Activated naive CD8-positive, alpha-beta T cell treated with anti-CD3 and anti-CD28 coated beads for 36 hours (primary cell): ENCODE measurements at places on chromosomes 7 and 10. TPM values are rescaled to one million over a fixed set of nuclear protein-coding genes. Genes with fewer than 3 reads are reported as not detected.

- H3K27ac ChIP-seq = no peak overlapping the region
- H3K27me3 ChIP-seq = peaks cover 5% of the 10 kb centered on the region
- H3K36me3 ChIP-seq = no peaks in the 10 kb centered on the region
- peaks cover 7% of the 10 kb centered on the region for H3K4me1 ChIP-seq
- H3K4me3 ChIP-seq = no peak overlapping the region
These were observed 74.6 kb upstream of the PRSS58 start for GRCh38 chr7:142332421-142332820.

The EVX1 gene
- not detected for total RNA-seq

GRCh38 chr7:158676171-158676840 lies 28.3 kb downstream of the NCAPG2 start:
- no peak for DNase-seq
- H3K4me1 ChIP-seq = peaks cover 7% of the 10 kb centered on the region
- no peak overlapping the region for H3K4me3 ChIP-seq
- no peak overlapping the region for H3K27ac ChIP-seq
- peaks cover 57% of the 10 kb centered on the region for H3K36me3 ChIP-seq
- no peaks in the 10 kb centered on the region for H3K27me3 ChIP-seq

GRCh38 chr7:52547308-52547910 lies 488.0 kb upstream of the POM121L12 start:
- no peak for DNase-seq
- no peaks in the 10 kb centered on the region for H3K4me1 ChIP-seq
- no peaks in the 10 kb centered on the region for H3K36me3 ChIP-seq
- no peaks in the 10 kb centered on the region for H3K27me3 ChIP-seq
- H3K27ac ChIP-seq = no peak overlapping the region

DNA sequence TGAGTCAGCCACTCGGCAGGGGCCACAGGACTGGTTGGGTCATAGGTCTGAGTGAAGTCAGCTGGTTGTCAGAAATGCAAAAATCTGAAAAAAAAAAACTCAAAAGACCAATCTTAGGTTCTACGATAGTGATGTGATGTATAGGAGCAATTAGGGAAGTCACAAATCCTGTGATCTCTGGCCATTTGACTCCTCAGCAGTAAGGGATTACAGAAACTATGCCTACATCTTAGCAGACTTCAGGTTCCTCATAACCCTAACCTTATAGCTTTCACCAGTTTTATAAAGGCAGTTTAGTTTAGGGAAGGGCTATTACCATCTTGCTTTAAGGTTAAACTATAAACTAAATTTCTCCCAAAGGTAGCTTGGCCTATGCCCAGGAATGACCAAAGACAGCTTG lies 163.1 kb upstream of the HGF start:
- no peaks in the 10 kb centered on the region for H3K36me3 ChIP-seq
- no peaks in the 10 kb centered on the region for H3K4me1 ChIP-seq
- no peak for DNase-seq

The PNLIPRP1 gene
- not detected for total RNA-seq

- peaks cover 3% of the 10 kb centered on the region for H3K36me3 ChIP-seq
- DNase-seq = no peak
- no peaks in the 10 kb centered on the region for H3K27me3 ChIP-seq
These were observed 351 bp downstream of the CAMK1D start for GRCh38 chr10:12349629-12350166.

DNA sequence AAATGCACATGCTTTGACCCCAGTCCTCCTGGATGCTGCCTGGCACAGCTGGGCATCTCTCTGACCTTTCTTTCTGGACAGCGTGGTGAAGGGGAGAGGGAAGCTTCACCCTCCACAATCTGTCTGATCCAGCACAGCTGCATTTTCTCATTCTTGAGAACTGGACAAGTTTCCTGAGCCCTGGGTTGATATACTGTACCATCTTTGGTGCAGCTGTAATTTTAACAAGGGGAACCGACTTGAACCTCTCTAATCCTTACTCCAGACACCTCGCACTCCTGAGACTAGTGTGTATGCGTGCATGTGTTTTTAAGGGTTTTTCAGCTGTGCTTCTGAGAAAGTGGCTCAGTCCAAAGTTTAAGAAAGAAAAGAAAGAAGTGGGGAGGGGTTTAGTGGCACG lies 655.7 kb downstream of the INHBA start:
- no peak overlapping the region for H3K4me3 ChIP-seq

GRCh38 chr10:75772153-75772887 lies 340.9 kb downstream of the LRMDA start:
- peak overlapping the region; percentile 72 for H3K4me3 ChIP-seq
- H3K27me3 ChIP-seq = no peaks in the 10 kb centered on the region
- peaks cover 14% of the 10 kb centered on the region for H3K4me1 ChIP-seq
- DNase-seq = no peak

GRCh38 chr10:87850742-87851205 lies 12.6 kb downstream of the KLLN start:
- H3K27me3 ChIP-seq = no peaks in the 10 kb centered on the region
- peak; percentile 31 for DNase-seq
- H3K27ac ChIP-seq = no peak overlapping the region
- peaks cover 4% of the 10 kb centered on the region for H3K4me1 ChIP-seq
- no peak overlapping the region for H3K4me3 ChIP-seq
- no peaks in the 10 kb centered on the region for H3K36me3 ChIP-seq

The AGR3 gene
- total RNA-seq = not detected

- H3K36me3 ChIP-seq = no peaks in the 10 kb centered on the region
- H3K27ac ChIP-seq = no peak overlapping the region
- no peaks in the 10 kb centered on the region for H3K4me1 ChIP-seq
- DNase-seq = no peak
- no peak overlapping the region for H3K4me3 ChIP-seq
These were observed 32.9 kb upstream of the FOXL3 start for GRCh38 chr7:256981-257646.

The THSD7A gene
- not detected for total RNA-seq

DNA sequence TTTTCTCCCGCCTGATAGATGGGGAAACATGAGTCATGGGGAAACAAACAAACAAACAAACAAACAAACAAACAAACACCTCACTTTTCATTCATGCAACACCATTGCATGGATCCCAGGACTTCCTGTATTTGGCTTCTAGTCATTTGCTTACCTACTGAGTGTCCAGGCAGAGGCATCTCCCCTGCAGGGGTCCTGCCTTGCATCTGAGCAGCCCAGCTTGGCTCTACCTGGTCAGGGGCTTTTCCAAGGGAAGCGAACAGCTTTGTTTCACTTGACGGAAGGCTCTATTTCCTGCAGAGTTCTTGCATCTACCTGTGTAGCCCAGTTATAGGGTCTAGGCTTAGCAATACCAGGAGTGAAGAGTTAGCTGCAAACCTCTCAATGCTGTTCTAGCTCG lies 374.2 kb downstream of the GATA3 start:
- no peak overlapping the region for H3K4me3 ChIP-seq
- no peak for DNase-seq
- no peak overlapping the region for H3K27ac ChIP-seq
- no peaks in the 10 kb centered on the region for H3K36me3 ChIP-seq
- H3K27me3 ChIP-seq = no peaks in the 10 kb centered on the region

The KCNMA1 gene
- not detected for total RNA-seq

The MGMT gene
- 23.3 TPM for total RNA-seq

The TMEM229A gene
- not detected for total RNA-seq

The ASIC3 gene
- total RNA-seq = 3.2 TPM

DNA sequence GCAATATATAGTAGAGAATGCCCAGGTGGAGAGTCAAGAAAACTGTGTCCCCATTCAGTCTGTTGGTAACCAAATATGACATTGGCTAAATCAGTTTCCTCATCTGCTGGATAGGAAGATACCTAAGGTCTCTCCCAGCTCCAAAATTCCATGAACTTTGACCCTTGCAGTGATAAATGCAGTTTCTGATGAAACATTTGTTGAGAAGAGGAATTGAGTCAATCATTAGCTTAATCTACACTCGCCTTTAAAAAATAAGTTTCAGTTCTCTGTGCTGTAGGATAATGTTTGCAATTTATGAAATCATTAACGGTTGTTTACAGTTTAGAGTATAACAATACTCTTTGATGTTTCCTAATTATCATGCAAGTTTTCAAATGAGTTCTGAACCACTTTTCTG lies 38.0 kb upstream of the SLC25A13 start:
- no peak for DNase-seq
- no peaks in the 10 kb centered on the region for H3K4me1 ChIP-seq
- H3K27me3 ChIP-seq = peaks cover 3% of the 10 kb centered on the region
- no peak overlapping the region for H3K4me3 ChIP-seq

- no peak overlapping the region for H3K27ac ChIP-seq
- H3K36me3 ChIP-seq = no peaks in the 10 kb centered on the region
- no peaks in the 10 kb centered on the region for H3K4me1 ChIP-seq
These were observed 612.1 kb upstream of the MGMT start for GRCh38 chr10:128854963-128855362.

GRCh38 chr10:120436439-120437112 lies 20.5 kb upstream of the PLPP4 start:
- peaks cover 13% of the 10 kb centered on the region for H3K27me3 ChIP-seq
- H3K4me1 ChIP-seq = peaks cover under 1% of the 10 kb centered on the region
- DNase-seq = no peak
- H3K27ac ChIP-seq = no peak overlapping the region
- no peak overlapping the region for H3K4me3 ChIP-seq

The CHCHD3 gene
- 85.2 TPM for total RNA-seq

GRCh38 chr10:131519723-131520605 lies 208.4 kb upstream of the TCERG1L start:
- no peak for DNase-seq
- peaks cover 8% of the 10 kb centered on the region for H3K27me3 ChIP-seq
- no peak overlapping the region for H3K4me3 ChIP-seq
- H3K4me1 ChIP-seq = no peaks in the 10 kb centered on the region

DNA sequence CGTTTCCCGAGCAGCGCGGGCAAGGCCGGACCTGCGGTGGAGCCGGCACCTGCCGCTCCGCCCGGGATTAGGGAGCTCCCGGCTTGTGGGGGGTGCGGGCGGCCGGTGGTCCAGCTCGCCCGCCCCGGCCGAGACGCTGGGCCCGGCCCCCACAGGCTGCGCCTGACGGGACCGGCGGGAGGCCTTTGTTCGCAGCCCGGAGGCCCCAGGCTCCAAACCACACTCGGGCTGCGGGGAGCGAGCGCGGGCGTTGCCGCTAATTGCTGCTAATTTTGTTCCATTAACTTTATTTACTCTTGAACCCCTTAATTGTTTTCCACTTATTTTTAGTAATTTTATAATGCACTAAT lies 9.6 kb downstream of the UNCX start:
- peaks cover 86% of the 10 kb centered on the region for H3K27me3 ChIP-seq
- no peak overlapping the region for H3K4me3 ChIP-seq
- no peaks in the 10 kb centered on the region for H3K36me3 ChIP-seq
- no peak overlapping the region for H3K27ac ChIP-seq

The ADIRF gene
- not detected for total RNA-seq

GRCh38 chr7:135232720-135233119 lies 918 bp upstream of the STRA8 start:
- H3K27ac ChIP-seq = no peak overlapping the region
- DNase-seq = no peak
- H3K4me1 ChIP-seq = peaks cover 7% of the 10 kb centered on the region
- H3K36me3 ChIP-seq = no peaks in the 10 kb centered on the region

DNA sequence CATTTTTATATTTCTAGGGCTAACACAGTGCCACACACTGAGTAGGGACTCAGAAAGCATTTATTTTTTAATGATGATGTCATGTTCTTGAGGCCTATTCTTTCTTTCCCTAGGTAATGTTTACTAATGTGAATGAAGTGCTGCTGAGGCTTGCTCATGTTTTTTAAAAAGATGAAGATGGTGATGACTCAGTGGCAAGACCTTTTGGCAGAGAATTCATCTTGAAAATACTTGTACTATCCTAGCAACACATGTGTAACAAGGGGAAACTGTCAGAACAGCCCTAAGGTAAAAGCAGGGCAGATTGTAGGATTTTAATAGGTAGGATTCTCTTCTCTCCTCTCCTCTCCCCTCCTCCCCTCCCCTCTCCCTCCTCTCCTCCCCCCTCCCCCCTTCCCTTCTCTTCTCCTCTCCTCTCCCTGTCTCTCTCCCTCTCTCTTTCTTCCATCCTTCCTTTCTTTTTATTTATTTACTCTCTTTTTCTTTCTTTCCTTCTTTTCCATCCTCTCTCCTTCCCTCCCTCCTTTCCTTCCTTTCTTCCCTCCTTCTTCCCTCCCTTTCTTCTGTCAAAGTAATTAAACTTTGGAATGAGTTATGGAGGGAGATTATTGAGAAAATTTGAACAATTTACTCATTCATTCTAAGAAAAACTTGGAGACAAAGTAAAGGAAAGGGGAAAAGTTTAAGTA lies 75.3 kb downstream of the ZNF92 start:
- DNase-seq = no peak
- no peaks in the 10 kb centered on the region for H3K27me3 ChIP-seq
- no peak overlapping the region for H3K4me3 ChIP-seq
- H3K4me1 ChIP-seq = peaks cover 5% of the 10 kb centered on the region
- no peak overlapping the region for H3K27ac ChIP-seq

GRCh38 chr10:125029584-125030242 lies 87.8 kb downstream of the ZRANB1 start:
- no peak overlapping the region for H3K27ac ChIP-seq
- no peaks in the 10 kb centered on the region for H3K27me3 ChIP-seq
- no peak for DNase-seq

GRCh38 chr10:44822966-44823365 lies 88.2 kb upstream of the TMEM72 start:
- H3K27ac ChIP-seq = no peak overlapping the region
- no peaks in the 10 kb centered on the region for H3K4me1 ChIP-seq
- peaks cover 15% of the 10 kb centered on the region for H3K27me3 ChIP-seq
- H3K4me3 ChIP-seq = no peak overlapping the region

The ZNF394 gene
- 27.5 TPM for total RNA-seq

The OGDHL gene
- total RNA-seq = 1.1 TPM

DNA sequence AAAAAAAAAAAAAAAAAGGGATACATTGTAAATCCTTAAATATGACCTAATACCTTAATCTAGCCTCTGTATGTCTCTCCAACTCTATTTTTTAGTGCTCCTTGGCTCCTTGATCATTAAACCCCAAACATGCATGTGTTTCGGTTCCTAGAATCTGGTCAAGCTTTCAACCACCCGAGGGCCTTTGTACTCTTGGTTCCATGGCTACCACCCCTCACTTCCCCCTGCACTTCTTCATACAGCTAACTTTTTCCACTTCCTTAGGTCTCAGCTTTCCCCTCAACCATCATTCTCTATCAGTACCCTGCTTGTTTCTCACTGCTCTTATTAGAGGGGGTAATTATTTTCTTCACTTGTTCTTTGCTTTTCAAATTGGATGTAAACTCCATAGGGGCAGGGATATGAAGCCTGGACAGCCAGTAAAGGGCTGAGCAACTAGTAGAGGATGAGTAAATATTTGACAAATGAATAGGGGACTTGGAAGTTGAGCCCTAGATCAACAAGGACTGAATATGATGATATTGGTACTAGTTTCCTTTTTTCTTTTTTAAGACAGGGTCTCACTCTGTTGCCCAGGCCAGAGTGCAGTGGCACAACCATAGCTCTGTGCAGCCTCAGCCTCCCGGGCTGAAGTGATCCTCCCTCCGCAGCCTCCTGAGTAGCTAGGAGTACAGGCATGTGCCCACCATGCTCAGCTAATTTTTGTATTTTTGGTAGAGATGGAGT lies 4.3 kb upstream of the GDI2 start:
- peak overlapping the region; percentile 88 for H3K27ac ChIP-seq
- DNase-seq = peak; percentile 53
- H3K36me3 ChIP-seq = peaks cover 21% of the 10 kb centered on the region
- H3K4me3 ChIP-seq = peak overlapping the region; percentile 52
- H3K4me1 ChIP-seq = peaks cover 56% of the 10 kb centered on the region
- no peaks in the 10 kb centered on the region for H3K27me3 ChIP-seq

The PROSER2 gene
- 1.5 TPM for total RNA-seq

The FRMPD2 gene
- total RNA-seq = not detected

The TMEM184A gene
- 0.14 TPM for total RNA-seq

The SEC61A2 gene
- total RNA-seq = 10.1 TPM

GRCh38 chr7:156778201-156778600 lies 114.8 kb downstream of the LMBR1 start:
- no peak overlapping the region for H3K4me3 ChIP-seq
- H3K27ac ChIP-seq = no peak overlapping the region
- peaks cover 24% of the 10 kb centered on the region for H3K4me1 ChIP-seq
- H3K27me3 ChIP-seq = no peaks in the 10 kb centered on the region
- peaks cover 45% of the 10 kb centered on the region for H3K36me3 ChIP-seq
- DNase-seq = no peak

The TRA2A gene
- 104 TPM for total RNA-seq
